Sciatic nerve (tissue), 2 donors: ENCODE measurements at places on chromosomes 6 and 20.

DNA sequence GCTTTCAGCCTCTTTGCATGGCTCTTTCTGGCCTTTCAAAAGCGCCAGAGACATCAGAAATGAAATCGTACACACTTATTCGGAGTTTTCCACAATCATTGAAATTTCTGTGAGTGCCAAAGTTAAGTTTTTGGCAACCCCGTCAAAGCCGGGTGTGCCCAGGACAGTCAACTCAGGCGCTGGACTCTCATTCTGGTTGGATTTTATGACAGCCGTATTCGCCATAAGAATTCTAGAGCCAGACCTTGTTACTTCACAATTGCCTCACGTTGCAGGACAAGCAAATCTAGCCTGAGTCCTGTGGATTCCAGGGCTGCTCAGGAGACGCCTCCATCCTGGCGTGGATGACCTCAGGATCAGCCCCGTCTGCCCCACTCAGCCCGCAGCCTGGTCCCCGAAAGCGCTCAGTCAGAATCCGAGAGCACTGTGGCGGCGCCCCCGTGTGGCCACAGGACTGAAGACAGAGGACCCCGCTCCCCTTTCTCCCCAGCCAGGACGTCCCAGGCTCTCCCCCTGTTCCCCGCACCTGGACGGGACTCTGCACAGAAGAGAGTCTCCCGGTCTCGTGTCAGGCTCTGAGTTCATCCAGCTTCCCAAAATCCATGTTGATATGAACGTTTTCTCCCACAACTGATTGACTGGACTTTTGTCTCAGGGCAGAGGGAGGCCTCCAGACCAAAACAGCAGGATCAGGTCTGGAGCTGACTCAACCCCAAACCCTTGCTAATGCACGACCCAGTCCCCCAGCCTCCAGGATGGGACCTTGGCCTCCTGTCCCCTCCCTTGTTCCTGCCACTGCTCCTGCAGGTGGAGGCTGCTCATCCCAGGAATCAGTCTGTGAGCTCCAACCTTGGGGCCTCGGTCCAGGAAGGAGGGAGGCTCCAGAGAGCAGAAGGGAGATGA lies 38.2 kb downstream of the MICA start:
- peak; percentile 93 for DNase-seq

GRCh38 chr6:138397128-138398122 lies 6.6 kb upstream of the HEBP2 start:
- no peak for DNase-seq

DNA sequence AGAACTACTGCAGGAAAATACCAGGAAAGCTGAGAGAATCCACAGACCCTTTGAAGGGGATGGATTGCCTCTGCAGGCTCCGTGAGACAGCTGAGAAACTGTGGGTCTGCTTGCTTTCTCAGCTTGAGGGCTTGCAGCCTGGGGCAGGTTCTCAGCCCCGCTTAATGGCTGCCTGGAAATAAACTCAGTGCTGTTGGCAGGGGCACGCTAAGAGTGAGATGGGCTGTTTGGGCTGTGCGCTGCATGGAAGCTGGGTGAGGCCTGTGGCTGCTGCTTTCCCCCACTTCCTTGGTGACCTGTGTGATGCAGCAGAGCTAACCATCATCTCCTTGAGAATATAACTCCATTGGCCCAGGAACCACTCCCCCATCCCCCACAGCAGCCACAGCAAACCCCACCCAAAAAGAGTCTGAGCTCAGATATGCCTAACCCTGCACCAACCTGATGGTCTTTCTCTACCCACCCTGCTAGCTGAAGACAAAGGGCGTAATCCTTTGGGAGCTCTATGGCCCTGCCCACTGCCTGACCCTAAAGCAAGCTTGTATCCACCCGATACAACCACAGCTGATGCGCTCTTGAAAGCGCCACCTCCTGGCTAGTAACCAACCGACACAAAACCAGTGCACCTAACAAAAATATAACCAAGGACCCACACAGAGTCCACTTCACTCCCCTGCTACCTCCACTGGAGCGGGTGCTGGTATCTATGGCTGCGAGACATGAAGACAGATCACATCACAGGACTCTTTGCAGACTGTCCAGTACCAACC lies 800.6 kb upstream of the MAP3K7 start:
- no peak for DNase-seq

DNA sequence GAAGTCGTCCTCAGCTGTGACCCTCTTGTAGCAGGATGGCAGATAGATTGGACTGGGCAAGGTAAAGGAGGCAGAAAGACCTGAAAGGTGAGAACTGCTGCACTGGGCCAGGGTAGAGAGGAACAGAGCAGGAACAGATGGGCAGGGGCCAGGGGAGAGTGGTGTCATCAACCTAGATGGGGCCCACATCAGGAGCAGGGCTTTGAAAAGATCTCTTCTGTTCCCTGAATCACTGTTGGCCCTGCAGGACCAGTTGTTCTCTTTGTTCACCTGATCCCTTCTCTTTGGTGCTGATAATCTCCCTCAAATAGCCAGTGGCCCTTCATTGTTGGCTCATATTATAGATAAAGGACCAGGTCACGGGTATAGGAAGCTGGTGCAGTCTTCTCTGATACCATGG lies 59.9 kb downstream of the DTD1 start:
- DNase-seq = no peak

DNA sequence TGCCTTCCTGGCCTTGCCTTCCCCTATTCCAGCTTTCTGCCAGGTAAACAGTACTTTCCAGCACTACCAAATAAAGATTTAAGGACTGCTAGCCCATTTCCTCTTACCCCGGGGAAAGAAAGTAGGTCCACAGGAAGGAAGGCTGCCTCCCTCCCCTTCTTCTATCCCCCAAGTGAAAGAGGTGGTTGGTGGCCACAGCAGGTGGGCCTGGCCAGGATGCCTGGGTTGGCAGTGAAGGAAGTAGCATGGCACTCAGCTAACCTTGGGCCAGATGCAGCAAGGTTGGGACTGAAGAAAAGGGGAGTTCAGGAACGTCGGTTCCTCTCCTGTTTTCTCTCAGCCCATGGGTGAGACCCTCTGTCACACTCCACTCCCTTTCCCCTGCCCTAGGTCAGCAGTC lies 8.9 kb downstream of the NFKBIL1 start:
- no peak for DNase-seq
